Upper lobe of left lung (tissue), 6 donors: ENCODE measurements at places on chromosomes 16 and 17.
A peak's percentile ranks its signal among the peaks of the same experiment; 100 is the strongest.

GRCh38 chr16:5922686-5923085 is 825.1 kb upstream of the EEF2KMT start:
- DNase-seq: no peak

DNA sequence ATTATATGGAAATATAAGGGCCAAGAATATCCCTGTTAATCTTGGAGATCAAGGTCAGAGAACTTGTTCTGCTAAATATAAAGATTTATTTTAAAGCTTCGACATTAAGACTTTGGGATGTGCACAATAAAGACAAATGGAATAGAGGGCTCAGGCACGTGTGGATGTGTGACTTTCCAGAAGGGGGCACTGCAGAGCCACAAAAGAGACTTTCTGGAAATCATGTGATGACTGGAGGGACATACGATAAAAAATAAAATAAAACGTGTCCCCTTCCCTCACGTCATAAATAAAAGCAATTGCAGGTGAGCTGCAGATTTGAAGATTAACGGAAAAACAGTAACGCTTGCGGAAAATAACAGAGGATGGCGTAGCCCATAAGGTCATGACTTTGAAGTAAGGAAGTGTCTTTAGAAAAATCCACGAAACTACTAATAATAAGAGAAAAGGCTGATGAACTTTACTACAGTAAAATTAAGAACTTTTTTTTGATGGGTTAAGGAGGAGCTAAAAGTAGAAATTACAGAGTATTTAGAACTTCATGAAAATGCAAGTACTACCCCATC is 9.4 kb upstream of the ENGASE start:
- DNase-seq: no peak

DNA sequence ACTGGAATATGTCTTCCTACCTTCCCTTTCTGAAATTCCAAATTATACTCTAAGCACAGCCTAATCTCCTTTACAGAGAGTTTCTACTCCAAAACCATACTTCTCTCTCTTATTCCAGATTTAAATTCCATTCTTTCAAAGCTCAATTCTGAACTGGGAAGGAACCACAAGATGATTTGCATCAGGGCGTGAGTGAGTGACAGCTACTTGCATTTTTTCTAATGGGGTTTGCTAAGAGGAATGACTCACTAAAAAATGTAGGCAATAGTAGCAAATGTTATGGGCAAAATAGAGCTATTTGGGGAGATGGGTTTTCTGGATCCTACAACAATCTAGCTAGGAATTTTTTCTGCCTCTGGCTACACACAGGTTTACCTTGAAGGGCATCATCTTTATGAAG is 244.6 kb upstream of the PSMD7 start:
- DNase-seq: no peak

- no peak for DNase-seq
Observed at GRCh38 chr17:45003877-45004276, 35.8 kb upstream of the C1QL1 start.

GRCh38 chr17:80621335-80621996 is 76.8 kb downstream of the RPTOR start:
- DNase-seq: no peak

DNA sequence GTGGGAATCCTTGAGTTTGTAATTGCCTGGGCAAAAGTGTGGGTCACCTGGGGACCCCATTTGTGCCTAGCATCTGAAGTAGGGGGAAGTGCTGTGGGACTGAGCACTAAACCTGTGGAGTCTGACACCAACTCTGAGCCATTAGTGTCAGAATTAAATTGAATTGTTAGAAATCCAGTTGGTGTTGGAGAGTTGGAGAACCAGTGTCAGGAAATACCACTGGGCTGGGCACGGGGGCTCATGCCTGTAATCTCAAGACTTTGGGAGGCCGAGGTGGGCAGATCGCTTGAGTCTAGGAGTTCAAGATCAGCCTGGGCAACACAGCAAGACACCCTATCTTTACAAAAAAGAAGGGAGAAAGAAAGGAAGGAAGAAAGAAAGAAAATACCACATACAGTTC is 67.5 kb upstream of the BRD7 start:
- no peak for DNase-seq

DNA sequence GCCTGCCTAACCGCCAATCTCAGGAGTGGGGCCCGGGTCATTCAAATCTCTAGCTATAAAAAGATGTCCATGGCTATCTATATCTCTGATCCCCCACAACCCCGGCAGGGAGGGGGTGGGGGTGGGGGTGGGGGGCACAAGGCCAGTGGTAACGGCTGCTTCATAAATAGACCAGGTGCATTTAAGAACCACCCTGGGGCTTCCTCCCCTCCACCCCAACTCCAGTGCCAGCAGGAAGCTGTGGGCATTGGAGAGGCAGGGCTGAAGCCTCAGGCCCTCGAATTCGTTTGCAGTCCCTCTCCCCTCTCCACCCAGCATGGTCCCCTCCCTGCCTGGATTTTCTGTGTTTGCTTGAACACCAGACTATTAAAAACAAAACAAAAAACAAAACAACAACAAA is 56.0 kb downstream of the RAP1GAP2 start:
- no peak for DNase-seq

DNA sequence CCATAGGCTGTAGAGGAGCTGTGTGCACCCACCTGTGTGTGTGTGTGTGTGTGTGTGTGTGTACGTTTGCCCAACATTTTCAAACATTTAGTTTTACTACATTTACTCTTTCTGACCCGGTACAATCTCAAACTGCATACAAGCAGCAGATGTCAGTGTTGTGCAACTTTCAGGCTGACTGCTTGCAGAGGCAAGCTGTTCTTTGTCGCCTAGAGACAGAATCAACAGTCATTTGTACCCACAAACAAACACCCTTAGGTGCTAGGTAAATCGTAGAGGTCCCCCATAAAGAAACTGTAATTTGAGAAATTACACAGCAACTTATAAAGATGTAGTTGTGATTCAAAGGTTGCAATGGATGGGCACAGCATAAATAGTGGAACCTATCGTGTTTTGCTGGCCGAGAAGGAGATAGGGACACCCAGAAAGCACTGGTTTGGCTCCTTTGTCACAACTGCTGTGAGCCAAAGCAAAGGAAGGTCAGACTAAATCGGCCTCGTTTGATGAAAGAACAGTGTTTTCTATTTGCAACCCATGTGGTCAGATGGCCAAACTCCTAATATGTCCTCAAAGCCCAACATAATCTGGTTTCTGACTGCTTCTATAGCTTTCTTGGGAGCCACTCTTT is 478.4 kb downstream of the TOX3 start:
- no peak for DNase-seq

DNA sequence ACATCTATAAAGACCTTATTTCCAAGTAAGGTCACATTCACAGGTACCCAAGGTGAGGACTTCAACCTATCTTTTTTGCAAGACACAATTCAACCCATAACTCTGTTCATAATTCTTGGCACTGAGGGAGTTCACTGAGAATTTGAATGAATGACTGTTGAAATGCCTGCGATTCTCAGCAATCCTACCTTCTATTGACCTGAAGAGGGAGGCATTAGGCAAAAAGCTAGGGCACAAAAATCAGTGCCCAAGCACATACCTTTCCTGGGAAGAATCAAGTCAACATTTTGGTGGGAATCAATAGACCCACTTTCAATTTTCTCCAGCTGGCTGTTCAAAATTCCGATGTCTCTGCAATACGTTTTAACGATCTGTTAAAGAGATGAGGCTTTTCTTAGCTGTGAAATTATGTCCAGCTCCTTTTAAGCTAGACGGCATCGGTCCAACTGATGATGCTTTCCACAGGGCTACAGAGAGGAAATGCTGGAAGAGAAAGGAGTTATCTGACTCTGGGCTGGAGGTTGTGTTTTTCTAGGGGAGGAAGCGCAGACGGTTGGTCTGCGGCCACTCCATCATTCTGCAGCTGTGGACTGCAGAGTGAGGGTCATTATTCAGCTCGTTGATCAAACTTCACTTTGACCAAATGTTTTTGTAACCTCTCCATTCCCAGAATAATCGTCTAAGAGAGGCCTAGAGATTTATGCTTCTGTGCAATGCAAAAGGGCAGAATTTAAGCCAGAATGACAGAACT is 25.2 kb downstream of the BCO1 start:
- DNase-seq: no peak

GRCh38 chr16:28986492-28986891 is 1.6 kb downstream of the LAT start:
- DNase-seq: no peak

- no peak for DNase-seq
Observed at GRCh38 chr17:58313815-58314705, 14.5 kb downstream of the TSPOAP1 start.

- no peak for DNase-seq
Observed at GRCh38 chr16:71930013-71930563, 34.8 kb downstream of the IST1 start.

DNA sequence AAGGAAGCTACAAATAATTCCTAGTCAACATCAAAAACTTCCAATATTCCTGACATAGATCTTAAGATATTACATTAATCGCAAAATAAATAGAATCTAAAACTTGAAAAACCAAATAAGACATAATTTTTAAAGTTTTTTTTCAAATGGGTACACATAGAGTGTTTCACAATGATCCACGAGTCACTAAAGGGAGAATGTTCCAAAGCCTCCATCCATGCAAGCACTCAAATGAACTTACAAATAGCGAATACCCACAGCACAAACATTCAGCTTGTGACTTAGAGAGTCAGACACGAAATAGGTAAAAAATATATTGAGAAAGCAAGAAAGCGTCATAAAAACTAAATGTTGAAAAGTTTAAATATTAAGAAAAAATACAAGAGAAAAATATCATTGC is 65.7 kb downstream of the CEP112 start:
- no peak for DNase-seq

GRCh38 chr16:65202461-65202860 is 80.6 kb upstream of the CDH11 start:
- DNase-seq: no peak

DNA sequence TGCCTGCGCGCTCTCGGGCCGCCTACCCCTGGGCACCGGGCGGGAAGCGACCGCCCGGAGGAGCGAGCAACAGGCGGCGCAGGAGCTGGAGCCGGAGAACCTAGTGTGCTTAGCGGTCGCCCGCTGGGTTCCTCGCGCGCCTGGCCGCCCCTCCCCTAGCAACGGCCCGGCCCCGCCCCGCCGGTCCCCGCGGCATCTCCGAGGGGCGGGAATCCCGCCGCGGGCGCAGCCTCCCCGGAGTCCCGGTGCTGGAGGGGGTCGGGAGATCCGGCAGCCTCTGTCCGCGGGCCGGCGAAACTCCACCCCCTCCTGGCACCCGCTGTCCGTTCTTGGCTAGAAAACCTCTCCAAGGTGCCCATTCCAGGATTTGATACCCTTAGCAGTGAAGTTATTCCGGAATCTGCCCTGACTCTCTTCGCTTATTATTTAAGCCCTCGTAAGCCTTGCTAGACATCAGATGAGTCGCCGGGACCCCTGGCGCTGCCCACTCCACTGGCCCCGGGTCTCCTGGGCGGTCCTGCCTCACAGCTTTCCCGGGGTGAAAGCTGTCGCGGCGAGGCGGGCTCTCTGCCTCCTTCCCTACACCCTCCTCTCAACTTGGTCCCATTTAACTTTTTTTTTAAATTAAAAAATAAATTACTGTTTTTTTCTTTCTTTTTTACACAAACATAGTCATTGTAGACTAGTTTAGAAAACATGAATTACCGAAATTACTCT is at the start of gene RPRML:
Gene RPRML (minus strand): TSS at position 107 of the 717 bp plus-strand sequence. CDS start 246 bp downstream, outside the sequence.
- no peak for DNase-seq

DNA sequence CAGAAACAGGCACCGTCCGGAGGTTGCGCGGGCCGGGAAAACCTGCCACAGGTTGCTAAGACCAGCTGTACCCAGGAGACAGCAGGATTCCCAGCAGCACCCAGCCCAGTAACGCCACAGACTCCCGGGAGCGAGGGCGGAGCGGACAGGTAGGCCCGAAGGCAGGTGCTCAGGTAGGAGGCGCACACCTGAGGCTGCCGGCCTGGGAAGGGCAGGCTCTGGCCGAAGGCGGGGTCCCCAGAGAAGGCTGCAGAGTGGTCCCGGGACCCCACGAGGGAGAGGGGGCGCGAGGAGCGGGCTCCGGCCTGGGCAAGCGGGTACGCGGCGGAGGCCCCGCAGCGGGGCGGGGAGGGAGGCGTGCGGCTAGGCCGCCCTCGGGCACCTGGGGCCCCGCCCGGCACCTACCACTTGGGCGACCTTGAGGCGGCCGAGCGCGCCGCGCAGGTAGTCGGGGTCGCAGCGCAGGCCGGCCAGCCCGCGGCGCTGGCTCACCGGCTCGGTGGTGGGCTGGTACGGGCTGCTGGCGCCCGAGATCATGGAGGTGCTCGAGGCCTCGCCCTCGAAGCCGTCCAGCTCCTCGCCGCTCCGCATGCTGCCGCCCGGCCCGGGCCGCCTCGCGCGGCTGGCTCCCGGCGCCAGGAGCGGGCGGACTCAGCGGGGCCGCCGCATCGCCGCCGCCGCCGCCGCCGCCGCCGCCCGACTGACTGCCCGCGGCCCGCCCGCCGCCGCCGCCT is 441 bp downstream of the CMTM4 start:
- peak; percentile 92 for DNase-seq

DNA sequence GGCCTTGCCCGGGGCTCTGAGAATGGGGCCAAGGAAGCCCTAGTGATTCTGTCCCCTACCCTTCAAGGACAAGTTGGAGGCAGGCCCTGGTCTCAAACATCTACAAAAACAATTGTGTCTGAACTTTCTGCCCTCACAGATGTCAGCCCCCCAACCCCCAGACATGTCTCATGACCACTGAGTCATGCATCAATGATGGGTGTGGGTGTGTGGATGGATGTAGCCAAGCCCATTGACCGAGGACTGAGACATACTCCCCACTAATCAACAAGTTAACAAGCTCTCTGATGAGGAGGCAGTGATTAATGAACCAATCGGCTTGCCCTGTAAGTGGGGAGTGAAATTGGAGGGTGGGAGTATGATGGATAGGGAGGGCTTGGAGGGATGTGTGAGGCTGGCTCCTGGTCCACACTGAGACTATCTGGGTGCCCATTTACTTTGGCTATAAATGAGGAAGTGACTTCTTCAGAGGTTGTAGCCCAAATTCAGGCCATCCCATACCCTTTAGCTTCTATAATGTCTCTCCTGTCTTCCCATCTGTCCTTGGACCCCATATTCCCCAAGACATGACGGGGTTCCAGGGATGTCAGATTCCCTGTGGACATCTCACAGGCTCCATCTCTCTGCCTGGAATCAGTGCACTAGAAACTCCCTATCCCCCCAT is 97.1 kb upstream of the TMEM97 start:
- no peak for DNase-seq

GRCh38 chr16:68387301-68387700 is 61.0 kb downstream of the SMPD3 start:
- DNase-seq: peak; percentile 68

- no peak for DNase-seq
Observed at GRCh38 chr17:9138161-9138717, 116.9 kb downstream of the NTN1 start.
